Effector memory CD8-positive, alpha-beta T cell (primary cell): ENCODE measurements at places on chromosomes 2 and 18.

GRCh38 chr2:237315170-237315828 lies 98.7 kb downstream of the COL6A3 start:
- no peak for DNase-seq

DNA sequence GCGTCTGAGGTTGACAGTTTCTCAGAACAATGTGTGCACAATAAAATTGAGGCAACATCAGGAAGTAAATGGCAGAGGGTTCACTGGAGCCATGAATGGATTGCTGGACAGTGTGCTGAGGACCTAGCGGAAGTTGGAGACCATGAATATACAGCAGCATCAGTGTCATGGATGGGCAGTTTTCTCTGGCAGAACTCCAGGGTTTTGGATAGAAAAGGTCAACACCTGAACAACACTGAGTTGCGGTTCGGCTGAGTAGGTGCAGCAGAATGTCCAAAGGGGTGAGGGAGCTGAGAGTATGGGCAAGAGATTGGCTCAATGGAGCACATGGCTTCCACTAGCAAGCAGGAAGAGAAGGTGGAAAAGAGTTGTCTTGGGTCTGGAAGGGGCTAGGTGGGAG lies 73.7 kb downstream of the DNER start:
- no peak for DNase-seq

DNA sequence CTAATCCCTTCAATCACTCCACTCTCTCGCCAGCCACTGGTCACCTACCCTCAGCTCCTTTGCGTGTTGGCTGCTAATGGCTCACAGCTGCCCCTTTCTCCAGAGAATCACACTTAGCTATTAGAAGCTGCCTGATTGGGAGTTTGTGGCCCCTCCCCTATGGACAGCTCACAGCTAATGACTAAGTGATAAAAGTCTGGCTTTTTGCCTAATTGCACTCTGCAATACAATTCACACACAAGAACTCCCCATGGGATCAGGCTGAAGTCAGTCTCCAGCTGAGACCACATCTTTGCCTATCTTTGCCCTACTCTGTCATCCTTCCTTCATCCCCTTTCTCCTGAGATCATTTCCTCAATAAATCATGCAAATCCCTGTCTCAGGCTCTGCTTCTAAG lies 701.9 kb upstream of the RAB6C start:
- DNase-seq = no peak

DNA sequence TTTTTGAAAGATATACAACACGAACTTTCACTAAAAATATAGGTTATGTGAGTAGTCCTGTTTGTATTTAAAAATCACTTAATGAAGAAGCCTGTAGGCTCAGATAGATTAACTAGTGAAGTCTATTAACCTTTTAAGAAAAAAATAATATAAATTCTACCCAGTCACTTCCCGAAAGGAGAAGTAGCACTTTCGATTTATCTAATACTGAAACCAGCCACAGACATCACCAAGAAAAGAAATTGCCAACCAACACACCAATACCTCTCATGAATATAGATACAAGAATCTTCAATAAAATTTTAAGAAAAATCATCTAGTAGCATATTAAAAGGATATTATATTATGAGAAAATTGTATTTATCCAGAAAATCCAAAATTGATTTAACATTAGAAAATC lies 160.5 kb downstream of the GALNT13 start:
- DNase-seq = no peak

DNA sequence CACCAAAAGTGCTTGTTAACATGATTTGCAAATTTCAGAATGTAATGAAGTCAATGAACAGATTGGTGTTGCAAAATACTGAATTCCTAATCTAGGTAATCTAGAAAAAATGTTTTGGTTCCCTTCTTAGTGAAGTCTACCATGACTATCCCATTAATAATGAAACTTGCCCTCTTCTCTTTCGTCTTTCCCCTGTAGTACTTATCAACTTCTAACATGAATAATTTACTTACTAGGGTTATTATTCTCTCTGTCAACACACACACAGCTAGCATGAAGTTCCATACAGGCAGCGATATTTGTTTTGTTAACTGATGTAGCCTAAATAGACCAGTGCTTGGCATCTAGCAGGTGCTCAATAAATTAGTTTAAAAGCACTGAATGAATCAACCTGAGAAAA lies 160.2 kb downstream of the NCK2 start:
- no peak for DNase-seq

- no peak for DNase-seq
Measured at GRCh38 chr18:13712400-13713131, 13.8 kb downstream of the FAM210A start.

- no peak for DNase-seq
Measured at GRCh38 chr2:136613096-136613495, 152.2 kb upstream of the THSD7B start.

GRCh38 chr2:88187038-88187676 lies 17.0 kb downstream of the THNSL2 start:
- no peak for DNase-seq

DNA sequence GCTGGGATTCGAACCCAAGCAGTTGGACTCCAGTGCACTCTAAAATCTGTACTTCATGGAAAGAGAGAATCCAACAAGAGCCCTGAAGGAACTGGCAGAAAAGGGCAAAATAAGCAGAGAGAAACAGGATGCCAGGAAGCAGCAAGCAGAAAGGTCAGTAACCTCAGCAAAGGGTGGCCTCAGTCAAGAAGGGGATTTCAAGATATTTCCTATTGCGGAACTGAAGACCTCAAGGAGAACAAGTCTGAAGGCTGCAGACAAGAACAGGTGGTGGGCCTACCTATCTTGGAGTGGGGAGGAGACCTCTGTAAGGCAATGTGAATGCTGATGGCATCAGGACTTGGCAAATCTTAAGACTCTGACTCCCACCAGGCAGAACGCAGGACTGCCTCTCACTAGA lies 20.1 kb upstream of the MREG start:
- DNase-seq = no peak

DNA sequence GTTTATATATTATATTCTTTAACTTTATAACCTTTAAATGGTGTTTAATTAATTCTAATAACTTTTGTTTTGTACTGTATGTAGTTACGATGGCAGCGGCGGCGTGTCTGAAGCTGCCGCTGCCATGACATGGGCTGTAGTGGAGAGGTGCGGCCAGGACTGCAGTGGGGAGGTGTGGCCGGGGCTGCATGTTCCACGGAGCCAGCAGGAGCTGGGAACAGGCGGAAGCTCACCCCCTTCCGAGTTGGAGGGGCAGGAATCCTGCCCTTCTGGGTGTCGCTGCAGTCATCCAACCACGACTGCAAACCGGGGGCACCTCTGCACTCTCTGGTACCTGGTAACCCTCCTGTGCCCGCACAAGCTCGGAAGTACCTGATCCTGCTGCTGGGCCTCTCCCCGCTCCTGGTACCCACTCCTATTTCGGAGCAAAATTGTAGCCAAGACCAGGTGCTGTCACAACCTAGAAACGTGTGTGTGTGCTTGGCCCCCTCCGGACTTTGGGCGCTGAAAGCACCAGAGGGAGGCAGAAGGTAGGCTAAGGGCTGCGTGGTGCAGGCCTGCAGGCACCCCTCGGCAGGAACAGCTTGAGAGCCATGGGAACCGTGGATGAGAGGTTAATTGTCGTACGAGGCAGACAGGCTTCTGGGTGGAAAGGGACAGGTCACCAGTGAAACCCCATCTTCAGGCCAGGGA lies 1329.7 kb upstream of the SLC39A10 start:
- DNase-seq = no peak

GRCh38 chr2:55224761-55225261 lies 7.3 kb downstream of the CLHC1 start:
- no peak for DNase-seq
